ENCODE measurements at places on chromosomes 2 and 18.

DNA sequence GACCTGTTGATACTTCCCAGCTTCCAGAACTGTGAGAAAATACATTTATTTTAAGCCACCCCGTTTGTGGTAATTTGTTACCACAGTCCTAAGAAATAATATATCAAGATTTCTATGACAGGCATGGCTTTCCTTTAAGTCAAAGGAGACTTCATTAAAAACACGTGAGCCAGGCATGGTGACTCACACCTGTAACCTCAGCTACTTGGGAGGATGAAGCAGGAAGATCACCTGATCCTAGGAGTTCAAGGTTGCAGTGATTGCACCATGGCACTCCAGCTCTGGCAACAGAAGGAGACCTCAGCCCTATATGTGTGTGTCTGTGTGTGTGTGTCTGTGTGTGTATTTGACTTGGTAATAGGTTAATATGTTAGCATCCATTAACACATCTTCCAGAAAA, 69.8 kb upstream of the SCN7A start:
- no peak for DNase-seq

GRCh38 chr18:49974079-49974478, 160.7 kb upstream of the ACAA2 start:
- no peak for DNase-seq

DNA sequence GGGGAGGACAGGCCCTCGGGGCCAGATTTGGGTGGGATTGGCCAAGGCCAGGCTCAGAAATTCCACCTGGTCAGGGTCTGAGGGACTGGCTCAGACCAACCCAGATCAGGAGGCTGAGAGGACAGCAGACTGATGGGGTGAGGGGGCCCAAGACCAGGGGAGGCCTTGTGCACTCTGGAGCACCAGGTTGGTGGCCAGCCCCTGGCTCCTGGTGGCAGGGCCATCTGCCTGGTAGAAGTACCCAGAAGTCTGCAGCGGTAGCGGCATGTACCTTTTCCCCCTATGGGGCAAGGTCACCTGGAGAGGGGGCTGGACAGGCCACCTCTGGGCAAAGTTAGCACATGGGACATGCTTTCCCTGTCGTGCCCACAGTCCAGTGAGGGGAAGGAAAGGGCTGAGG, 21.2 kb upstream of the ODC1 start:
- DNase-seq: no peak

GRCh38 chr2:121605820-121606733, 43.2 kb downstream of the CLASP1 start:
- no peak for DNase-seq

- no peak for DNase-seq
Observed at GRCh38 chr2:186853951-186854350, 5.0 kb upstream of the ZSWIM2 start.

GRCh38 chr18:3117493-3118192, 102.1 kb downstream of the MYOM1 start:
- DNase-seq: no peak

DNA sequence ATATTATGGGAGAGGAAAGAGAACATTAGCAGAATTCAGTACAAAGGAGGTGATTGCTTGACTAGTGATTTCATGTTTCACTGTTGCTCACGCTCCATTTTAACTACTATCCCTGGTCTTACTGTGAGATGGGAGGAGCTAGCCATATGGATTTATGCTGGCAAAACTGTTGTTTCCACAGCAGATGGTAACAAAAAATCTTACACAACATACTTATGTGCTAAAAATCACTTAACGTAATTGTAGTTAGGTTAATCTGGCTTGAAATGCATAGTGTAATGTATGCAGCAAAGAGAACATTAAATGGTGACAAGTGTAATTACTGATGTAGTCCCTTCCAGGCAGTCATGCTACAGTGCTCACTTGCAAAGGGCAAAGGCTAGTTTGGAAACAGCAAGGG, 155.6 kb upstream of the LYPD1 start:
- DNase-seq: no peak

DNA sequence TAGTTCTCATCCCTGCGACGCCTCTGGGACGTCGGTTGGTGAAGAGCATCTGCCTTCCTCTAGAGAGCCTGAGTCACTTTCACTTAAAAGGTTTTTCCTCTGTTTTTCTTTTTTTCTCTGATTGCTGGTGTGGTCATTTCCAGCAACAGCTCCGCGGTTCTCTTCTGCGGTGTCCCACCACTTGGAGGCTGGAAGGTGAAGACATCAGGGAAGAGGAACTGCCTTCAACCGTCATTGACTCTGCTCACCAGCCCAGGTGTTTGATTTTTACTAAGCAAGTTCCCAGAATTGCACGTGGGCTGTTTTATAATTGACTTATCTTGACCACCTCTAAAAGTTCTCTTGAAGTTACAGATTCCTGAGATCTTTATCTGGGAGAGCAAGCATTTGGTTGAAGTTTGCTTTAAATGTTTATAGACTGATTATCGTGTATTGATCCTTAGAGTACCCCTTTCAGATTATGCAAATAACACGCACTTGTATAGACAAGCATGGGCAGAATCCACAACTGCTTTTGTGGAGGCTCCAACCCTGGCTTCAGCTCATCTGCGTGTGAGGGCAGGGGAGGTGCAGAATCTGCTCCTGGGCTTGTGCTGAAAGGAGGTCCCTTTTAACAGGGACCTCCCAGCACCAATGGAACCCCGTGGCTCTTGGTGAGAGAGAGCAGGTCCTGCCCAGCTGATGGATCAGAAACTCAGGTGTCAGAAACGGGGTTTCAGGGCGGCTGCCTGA, 3.5 kb downstream of the CTDP1 start:
- DNase-seq: no peak

Measured in RPMI7951 (cell line).